CD4-positive, alpha-beta T cell (primary cell): ENCODE measurements at places on chromosomes 12 and 14. TPM values are rescaled to one million over a fixed set of nuclear protein-coding genes. Genes with fewer than 3 reads are reported as not detected.

DNA sequence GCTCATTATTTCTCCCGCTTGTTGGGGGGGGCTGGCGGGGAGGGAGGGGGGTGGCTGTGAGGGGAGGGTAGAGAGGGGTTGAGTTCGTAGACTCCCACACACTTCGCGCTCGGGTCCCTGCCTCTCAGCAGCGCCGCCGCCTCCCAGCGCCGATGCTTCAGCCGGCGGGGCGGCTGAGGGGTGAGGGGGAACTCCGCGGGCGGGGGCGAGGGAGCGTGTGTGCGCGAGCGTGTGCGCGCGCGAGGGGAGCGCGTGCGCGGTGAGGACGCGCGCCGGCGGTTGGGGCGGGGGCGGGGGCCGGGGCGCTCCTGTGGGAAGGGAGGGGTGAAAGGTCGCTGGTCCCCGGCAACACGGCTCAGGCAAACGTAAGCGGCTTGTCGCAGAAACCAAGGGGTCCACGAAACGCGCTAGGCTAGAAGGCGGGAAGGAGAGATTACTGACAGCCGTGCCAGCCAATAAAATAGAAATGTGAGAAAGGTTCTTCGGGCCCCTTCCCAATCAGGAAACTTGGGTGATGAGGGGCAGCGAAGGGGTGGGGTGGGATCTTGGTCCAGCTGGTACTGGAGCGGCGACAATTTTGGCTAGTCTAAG is 343 bp upstream of the NOVA1 start:
- no peaks in the 10 kb centered on the region for H3K4me1 ChIP-seq
- DNase-seq, result no peak
- H3K4me3 ChIP-seq, result no peak overlapping the region
- no peaks in the 10 kb centered on the region for H3K36me3 ChIP-seq
- H3K27me3 ChIP-seq, result peaks cover 22% of the 10 kb centered on the region

DNA sequence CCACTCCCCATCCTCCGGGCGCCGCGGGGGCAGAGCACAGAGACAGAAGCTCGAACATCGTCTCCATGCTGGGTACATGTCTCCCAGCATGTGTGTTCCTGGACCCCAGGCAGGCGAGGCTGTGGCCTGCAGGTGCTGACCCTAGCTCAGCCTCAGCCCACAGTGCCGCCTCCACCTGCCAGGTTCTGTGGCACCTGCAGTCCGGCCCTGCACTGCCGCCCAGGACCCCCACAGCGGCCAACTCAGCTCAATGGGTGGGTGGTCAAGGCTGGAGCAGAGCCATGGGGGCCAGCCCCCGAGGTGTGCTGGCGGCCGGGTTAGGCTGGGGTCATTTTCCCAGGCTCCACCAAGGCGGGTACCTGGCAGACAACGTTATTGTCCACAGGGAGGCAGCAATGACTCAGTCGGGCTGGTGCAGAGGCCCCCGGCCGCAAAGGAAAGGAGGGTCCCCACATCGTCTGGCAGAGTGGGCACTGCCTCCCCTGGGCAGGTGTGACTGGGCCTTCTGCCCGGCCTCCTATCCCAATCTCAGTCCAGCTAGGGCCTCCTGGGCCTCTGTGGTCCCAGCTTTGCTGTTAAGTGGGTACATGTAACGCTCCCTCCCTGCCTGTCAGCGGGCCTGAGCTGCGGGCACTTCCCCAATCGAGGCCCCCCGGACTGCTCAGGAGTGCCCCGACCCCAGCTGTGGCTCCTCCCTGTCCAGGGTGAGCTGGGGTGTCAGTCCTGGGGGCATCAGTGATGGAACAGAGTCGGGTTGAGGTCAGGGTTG is 20.2 kb upstream of the NUDT14 start:
- peaks cover 39% of the 10 kb centered on the region for H3K27me3 ChIP-seq
- no peak overlapping the region for H3K4me3 ChIP-seq
- no peak for DNase-seq
- no peak overlapping the region for H3K27ac ChIP-seq
- H3K4me1 ChIP-seq, result peaks cover 41% of the 10 kb centered on the region
- no peaks in the 10 kb centered on the region for H3K36me3 ChIP-seq

GRCh38 chr12:123900871-123901376 is 71.7 kb downstream of the CCDC92 start:
- no peak for DNase-seq
- no peaks in the 10 kb centered on the region for H3K27me3 ChIP-seq
- no peak overlapping the region for H3K4me3 ChIP-seq
- peaks cover 4% of the 10 kb centered on the region for H3K4me1 ChIP-seq

GRCh38 chr14:31543969-31544799 is 17.0 kb upstream of the NUBPL start:
- no peak overlapping the region for H3K27ac ChIP-seq
- no peaks in the 10 kb centered on the region for H3K27me3 ChIP-seq
- H3K4me1 ChIP-seq, result no peaks in the 10 kb centered on the region
- DNase-seq, result no peak

GRCh38 chr14:63918411-63918810 is 65.6 kb downstream of the SYNE2 start:
- no peak overlapping the region for H3K27ac ChIP-seq
- H3K36me3 ChIP-seq, result peaks cover 23% of the 10 kb centered on the region
- peaks cover 4% of the 10 kb centered on the region for H3K4me1 ChIP-seq
- H3K4me3 ChIP-seq, result no peak overlapping the region
- H3K27me3 ChIP-seq, result no peaks in the 10 kb centered on the region

GRCh38 chr14:89241257-89241656 is 175.8 kb downstream of the FOXN3 start:
- H3K27me3 ChIP-seq, result no peaks in the 10 kb centered on the region
- peaks cover 25% of the 10 kb centered on the region for H3K4me1 ChIP-seq
- no peak overlapping the region for H3K27ac ChIP-seq
- H3K4me3 ChIP-seq, result no peak overlapping the region
- DNase-seq, result no peak

- no peak overlapping the region for H3K4me3 ChIP-seq
- H3K27me3 ChIP-seq, result peaks cover 6% of the 10 kb centered on the region
- no peaks in the 10 kb centered on the region for H3K36me3 ChIP-seq
- no peaks in the 10 kb centered on the region for H3K4me1 ChIP-seq
Measured at GRCh38 chr12:92730758-92731157, 28.0 kb downstream of the PLEKHG7 start.

DNA sequence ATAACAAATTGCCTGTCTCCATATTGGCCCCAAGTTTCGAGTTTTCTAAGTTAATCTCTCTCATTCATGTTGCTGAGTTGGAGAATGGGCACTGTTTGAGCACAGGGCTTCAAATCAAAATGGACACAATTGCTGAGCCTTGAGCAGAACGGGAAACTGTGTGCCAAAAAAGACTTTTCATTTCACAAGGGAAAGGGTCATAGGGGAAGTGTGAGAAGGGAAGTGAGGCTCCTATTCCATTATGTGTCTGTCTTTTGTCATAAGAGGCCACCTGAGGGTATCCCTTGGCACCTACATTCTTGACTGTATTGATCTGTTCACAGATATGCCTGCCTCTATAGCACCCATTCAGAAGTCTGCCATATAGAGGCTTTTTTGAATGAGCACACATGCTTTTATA is 59.1 kb downstream of the TTLL5 start:
- H3K4me3 ChIP-seq, result no peak overlapping the region
- peaks cover 24% of the 10 kb centered on the region for H3K36me3 ChIP-seq
- H3K4me1 ChIP-seq, result no peaks in the 10 kb centered on the region
- H3K27me3 ChIP-seq, result no peaks in the 10 kb centered on the region
- no peak for DNase-seq

Gene PMCH
- not detected for total RNA-seq

Gene SERPINA3
- not detected for total RNA-seq

Gene PRPH
- total RNA-seq, result not detected

Gene SMCO3
- total RNA-seq, result not detected

Gene SIX6
- total RNA-seq, result not detected

Gene RGS6
- total RNA-seq, result not detected
